ENCODE measurements at places on chromosomes 16 and 17.
A peak's percentile ranks its signal among the peaks of the same experiment; 100 is the strongest.

- no peak for DNase-seq
Measured at GRCh38 chr17:71632328-71632727, 488.5 kb upstream of the SOX9 start.

DNA sequence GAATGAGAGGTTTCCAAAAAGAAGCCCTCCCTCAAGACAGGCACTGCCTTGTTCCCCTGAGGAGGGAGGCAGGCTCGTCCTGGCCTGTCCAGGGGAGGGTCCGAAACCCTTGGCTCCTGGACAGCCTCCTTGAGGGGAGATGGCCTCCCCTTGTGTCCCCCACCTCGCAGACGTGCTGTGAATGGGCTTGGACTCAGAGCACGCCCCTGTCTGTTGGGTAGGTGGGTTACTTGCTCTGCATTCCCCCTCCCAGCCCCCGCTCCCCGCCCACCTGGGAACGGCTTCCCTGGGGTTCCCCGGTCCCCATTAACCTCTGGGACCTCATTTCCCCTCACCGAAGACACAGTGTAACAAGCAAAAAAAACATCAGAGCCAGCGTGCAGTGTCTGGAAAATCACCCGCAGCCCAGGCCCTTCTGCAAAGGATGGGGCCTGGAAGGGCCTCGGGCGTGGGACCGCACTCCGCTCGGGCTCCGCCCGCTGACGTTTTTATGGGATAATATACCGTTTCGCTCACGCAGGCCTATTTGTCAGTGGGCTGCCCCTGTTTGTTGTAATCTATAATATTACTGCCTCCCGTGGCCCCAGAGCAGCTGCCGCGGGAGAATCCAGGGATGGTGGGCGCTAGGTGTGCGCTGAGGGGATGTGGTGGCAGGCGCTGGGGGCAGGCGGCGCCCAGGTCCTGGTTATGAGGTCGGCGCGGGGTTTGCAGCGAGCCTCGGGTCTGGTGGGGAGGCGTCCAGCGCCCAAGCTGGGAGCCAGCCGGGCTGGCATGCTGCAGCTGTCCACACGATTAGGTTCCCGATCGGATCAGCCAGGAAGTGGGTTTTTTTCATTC lies 11.1 kb downstream of the BAHCC1 start:
- no peak for DNase-seq

- DNase-seq, result peak; percentile 23
Measured at GRCh38 chr17:19284005-19284959, 47.1 kb downstream of the EPN2 start.

DNA sequence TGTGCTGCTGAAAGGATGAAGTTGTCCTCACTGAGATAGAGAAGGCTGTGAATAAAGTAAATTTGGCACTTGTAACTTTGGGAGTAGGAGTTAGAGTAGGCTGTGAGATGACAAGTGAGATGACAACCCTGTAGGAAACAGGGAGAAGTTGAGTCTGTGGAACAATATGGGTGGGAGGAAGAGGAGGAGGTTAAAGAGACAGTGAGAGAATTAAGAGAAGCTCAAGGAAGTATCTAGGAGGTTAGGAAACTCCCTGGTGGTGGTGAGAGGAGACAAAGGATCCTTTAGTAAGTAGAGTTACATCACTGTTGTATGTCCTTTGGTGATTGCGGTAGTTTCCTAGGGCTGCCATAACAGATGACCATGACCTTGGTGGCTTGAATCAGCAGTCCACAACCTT lies 10.7 kb upstream of the HSD17B2 start:
- no peak for DNase-seq

GRCh38 chr17:17849147-17849820 lies 12.5 kb upstream of the SREBF1 start:
- no peak for DNase-seq

DNA sequence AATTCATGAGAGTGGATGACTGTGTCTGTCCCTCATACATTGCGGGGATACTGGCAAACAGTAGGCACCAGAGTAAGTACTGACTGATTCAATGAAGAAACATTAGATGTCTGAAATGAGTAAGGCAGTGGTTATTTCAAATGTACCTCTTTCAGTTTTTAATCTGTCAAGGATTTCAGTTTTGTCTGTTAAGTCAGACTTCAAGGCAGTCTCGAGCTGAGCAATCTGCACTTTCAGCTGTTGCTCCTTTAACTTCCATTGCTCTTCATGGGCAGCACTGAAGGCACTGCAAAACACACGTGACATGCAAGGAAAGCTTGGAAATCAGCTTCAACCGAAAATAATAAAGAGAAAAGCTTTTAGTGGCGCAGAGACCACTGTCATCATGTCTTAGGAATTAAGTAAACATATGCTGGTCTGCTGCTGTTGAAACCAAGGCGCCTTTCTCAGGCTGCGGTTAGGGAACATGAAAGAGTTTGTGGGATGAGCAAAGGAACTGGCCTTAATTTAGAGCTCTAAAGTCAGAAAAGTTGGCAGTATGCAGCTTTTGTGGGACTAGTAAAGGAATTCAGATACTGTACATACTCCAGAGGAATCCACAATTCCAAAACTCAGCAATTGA lies 38.8 kb downstream of the RPGRIP1L start:
- no peak for DNase-seq

DNA sequence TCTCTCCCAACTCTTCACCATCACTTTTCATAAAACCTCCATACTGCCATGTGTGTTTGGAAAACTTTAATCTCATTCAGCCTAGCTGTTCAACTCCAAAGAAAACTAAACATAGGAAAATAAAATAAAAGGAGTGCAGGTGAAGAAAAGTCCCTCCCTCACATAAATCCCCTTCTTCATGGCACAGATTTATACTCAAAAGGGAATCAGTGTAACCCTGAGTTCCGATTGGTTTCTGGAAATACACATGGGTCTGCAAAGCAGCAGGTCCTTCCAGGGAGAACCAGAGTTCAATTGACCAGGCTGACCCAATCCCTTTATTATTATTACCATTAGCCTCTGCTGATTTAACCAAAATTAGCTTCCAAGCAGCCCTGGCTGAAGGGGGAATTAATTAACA lies 8.9 kb upstream of the HOXB2 start:
- no peak for DNase-seq

DNA sequence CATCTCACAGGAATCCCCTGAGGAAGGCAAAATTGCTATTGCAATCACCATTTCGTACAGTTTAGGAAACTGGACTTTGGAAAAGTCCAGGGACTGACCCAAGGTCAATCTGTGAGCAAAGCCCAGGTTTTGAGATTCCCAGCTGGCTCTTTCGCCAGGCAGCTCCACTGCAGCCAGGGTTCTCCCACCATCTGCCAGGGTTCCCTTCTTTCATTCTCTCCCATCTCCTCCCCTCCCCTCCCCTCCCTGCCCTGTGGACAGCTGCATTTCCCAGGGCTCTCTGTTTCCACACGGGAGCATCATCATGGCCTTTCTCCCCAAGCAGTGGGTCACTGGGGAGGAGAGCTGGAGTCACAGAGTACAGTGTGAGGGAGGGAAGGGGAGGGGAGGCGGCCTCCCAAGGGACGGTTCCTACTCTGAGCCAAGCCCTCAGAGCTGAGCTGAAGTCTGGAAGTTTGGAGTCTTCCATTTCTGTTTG lies 11.9 kb upstream of the GSDMA start:
- no peak for DNase-seq

DNA sequence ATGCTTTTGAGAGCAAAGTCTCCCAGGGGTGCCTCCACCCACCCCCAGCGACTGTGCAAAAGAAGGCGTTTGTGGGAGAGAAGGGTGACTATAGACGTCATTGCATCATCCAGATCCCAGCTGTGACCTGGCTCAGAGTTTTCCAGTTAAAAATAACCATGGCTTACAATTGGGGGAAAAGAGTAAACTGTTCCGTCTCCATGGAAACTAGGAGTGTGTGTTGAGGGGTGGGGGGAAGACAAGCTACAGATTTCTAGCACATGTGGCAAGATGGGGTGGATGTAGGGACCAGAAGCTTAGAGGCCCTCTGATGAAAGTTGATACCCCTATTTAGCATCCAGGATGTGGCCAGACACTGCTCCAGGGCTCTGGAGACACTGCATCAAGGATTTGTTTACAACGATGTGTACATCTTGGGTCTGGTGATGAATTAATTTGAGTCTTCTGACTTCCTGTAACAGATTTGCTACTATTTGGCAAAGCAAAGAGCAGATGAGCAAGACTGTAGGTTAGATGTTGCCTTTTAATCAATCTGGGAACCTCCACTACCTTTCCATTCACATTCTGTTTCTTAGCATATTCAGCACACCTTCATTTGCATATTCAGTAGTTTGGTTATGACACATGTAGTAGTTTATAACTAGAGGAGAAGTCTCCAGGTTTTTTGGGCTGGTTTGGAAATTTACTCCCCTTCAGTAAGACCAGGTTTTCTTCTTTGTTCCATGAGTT lies 6.2 kb upstream of the DUSP14 start:
- DNase-seq, result peak; percentile 24

DNA sequence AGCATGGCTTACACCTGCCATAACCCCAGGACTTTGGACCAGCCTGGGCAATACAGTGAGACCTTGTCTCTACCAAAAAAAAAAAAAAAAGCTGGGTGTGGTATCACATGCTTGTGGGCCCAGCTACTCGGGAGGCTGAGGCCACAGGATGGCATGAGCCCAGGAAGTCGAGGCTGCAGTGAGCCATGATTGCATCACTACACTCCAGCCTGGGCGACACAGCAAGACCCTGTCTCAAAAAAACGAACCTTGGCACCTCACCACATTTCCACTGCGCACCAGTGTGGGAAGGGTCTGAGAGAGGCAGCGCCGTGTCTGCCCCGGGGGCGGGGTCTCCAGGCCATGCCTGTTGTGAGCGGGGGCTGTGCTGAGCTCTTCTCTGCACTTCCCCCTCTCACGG lies 6.3 kb downstream of the ACSF3 start:
- no peak for DNase-seq

DNA sequence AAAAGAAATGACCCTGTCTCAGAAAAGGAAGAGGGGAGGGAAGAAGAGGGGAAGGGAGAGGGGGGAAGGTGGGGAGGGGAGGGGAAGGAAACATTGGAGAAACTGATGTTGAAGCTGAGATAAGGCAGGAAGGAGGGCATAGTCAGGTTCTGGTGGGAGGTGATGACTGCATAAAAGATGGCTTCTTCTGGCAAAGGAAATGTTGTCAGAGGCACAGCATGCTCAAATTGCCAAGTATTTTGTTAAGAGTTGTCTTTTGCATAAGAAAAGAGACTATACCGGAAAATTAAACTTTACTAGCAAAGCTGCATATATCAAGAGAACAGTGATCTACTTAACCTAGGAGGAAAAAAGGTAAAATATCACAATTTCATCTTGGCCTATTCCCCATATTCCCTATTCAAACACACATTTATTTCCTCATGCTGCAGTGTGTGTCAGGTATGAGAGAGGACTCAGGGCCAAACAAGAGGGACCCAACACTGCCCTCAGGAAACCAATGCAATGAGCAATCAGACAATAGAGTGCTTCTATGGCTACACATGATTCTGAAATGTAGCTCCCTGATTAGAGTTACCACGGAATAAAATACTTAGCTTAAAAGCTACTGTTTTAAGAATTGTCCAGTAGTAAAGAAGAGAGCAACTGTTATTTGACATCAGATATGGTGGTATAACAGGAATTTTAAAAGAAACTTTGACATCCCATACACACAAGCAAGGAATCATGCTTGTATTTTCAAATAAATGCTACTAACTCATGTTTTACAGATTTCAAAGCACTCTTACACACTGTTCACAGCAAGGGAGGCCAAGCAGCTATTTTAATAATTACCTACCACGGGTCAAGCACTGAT lies 80.9 kb downstream of the PARN start:
- no peak for DNase-seq

DNA sequence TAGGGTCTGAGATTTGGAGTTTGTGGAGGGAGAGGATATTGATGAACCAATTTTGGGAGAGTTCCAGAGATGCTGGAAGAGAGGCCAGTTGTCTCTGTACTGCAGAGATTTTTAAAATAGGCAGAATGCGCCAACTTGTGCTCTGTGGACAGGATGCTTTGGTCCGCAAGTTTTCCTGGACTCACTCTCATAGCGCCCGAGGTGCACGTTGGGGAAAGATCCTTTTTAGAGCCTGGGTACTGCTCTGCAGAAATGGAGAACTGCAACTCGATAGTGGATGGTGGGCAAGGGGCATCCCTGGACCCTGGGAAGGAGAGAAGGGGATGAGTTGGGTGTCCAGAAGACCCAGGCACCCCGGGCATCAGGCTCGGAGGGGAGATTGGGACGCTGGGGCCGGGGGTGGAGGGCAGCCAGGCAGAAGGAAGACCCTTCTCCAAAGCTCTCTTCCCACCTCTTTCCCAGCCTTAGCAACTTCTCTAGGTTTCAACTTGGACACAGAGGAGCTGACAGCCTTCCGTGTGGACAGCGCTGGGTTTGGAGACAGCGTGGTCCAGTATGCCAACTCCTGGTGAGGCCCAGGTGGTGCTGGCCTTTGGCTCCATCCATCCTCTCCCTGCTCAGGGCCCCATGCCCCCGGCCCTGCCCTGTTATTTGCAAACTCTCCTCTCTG lies 590 bp downstream of the ITGAX start:
- no peak for DNase-seq

DNA sequence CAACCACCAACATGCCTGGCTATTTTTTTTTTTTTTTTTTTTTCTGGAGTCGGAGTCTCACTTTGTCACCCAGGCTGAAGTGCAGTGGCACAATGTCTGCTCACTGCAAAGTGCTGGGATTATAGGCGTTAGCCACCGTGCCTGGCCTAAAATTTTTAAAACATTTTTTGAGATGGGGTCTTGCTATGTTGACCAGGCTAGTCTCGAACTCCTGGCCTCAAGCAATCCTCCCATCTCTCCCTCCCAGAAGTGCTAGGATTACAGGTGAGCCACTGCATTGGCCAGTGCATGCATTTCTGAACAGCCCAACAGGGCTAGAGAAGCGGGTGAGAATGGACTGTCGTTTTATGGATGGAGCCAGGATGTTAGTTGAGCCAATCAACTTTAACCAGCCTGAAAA lies 72.4 kb downstream of the ERCC4 start:
- DNase-seq, result no peak

- DNase-seq, result no peak
Measured at GRCh38 chr17:36877771-36878170, 59.5 kb upstream of the LHX1 start.

DNA sequence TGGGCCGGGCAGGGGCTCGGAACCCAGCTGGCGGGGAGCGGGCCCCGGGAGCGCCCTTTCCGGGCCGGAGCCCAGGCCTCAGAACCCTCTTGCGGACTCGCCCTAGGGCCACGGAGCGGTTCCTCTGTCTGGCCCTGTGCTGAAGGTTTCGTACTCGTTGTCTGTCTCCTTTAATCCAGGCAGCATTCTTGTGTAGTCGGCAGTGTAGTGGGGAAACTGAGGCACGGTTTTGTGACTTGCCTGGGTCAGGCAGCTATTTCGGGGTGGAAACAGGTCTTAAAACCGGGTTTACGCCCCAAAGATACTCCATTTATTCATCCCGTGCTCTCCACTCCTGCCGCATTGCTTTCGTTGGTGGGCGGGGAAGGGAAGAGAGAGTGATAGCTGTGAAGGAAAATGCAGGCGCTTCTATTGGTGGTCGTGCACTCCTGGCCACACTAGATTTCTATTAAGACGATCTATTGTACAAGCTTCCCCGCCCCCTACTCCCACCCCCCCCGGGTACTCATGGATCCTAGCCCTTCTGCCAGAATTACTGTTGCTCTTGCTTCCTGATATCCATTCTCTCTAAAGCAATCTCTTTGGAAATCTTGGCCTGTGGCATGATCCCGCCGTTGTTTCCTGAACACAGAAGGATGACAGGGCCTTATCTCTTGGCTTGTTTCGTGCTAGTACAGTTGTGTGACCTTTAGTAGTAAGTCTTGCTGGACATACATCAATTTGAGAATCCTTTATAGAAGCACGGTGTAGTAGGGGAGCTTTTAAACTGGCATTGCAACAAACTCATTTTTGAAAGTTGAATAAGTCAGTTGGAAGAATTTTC lies 751 bp downstream of the DCAF7 start:
- peak; percentile 65 for DNase-seq

- no peak for DNase-seq
Measured at GRCh38 chr16:65106757-65107156, 15.1 kb downstream of the CDH11 start.

GRCh38 chr16:13883881-13884280 lies 36.1 kb upstream of the ERCC4 start:
- DNase-seq, result no peak

Measured in NAMALWA (cell line).